ENCODE measurements at places on chromosomes 13 and 19.

- no peak for DNase-seq
These were observed 17.1 kb upstream of the VWA8 start for GRCh38 chr13:41978007-41978406.

DNA sequence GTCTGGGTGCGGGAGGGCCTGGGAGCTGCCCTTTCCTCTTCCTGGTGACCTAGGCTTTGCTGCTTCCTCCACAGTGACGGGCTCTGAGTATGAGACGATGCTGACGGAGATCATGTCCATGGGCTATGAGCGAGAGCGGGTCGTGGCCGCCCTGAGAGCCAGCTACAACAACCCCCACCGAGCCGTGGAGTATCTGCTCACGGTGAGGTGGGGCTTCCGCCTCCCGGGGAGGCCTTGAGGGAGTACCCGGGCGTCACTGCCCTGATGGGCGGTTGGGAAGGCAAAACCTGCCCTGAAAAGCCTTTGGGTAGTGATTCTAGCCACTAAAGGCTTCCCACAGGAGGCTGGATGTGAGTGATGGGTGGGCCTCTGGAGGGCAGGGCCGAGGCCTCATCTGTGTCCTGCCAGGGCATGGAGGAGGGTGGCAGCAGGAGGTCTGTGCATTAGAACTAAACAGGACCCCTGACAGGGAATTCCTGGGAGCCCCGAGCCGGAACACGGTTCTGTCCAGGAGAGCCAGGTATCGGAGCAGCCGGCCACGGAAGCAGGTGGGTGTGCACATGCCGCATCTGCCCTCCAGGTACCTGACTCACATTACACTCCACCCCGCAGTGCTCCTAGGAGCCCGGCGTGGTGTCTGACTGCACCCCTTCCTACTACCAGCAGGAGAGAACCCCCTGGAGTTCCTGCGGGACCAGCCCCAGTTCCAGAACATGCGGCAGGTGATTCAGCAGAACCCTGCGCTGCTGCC lies 3.1 kb downstream of the RAD23A start:
- DNase-seq = no peak

DNA sequence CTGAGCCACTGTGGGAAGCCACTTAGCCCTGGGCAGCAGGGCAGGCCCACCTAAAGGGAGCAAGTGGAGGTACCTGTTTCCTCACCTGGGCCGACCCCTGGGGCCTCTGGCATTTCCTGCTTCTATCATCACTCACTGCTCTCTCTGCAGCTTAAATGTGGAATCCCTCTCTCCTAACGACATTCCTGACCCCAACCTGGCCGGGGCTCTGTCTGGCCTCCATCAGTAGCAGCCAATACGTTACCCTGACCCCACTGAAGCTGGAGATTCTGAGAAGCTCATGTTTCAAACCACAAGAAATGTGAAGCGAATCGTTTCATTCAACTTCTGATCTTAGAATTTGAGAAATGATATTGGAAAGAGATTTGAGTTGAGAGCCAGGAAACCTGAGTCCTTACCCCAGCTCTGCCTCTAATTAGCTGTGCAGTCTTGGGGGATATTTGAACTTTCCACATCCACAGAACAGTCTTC lies 39.9 kb downstream of the DOCK9 start:
- no peak for DNase-seq

GRCh38 chr13:33349288-33349985 lies 63.9 kb upstream of the STARD13 start:
- no peak for DNase-seq

DNA sequence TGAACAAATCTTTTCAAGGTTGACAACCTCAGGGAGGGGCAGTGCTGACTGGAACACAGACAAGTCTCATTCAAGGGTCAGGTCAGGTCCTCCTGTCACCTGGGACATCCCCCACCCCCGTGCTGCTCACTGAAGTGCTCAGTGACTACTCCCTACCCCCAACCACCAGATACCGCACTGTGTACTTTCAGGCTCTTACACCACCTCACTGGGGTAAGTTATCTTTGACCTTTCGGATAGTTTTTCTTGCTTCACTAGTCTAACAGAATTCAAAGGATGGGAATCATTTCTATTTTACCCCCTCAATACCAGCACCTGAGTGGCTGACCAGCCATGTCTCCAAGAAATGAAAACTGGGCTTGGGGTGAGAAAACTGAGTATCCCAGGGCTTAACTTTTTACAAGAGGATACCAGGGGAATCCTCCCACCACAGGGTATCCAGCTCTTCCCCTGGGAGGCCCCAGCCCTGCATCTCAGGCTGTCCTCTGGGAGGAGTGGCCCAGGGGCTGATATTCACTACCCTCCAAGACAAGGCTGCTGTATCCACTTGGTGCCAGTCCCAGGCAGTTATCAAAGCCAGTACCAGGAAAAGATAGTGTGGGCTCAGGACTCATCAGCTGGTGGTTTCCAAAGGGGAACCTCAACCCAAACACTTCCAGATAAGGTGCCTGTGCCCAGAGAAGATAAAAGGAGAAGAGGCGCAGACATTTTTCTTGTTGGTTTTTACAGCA lies 2.1 kb downstream of the ZNF563 start:
- DNase-seq = peak; percentile 55

DNA sequence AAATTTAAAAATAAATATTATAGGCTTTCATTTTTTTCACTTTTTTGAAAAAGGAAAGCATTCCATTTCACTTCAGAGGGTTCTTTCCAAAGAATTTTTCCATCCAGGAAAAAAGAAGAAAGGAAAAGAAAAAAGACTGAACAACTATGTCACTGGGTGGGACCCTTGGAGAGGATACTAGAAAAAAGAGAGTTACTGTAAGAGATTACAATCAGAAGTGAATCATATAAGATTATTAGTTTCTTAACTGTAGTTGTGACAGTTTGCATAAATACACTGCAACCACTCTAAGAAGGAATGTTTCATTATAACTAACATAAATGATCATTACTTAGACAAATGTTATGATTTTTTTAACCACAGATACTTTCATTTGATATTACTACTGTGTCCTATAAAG lies 87.8 kb downstream of the KLF12 start:
- DNase-seq = no peak

DNA sequence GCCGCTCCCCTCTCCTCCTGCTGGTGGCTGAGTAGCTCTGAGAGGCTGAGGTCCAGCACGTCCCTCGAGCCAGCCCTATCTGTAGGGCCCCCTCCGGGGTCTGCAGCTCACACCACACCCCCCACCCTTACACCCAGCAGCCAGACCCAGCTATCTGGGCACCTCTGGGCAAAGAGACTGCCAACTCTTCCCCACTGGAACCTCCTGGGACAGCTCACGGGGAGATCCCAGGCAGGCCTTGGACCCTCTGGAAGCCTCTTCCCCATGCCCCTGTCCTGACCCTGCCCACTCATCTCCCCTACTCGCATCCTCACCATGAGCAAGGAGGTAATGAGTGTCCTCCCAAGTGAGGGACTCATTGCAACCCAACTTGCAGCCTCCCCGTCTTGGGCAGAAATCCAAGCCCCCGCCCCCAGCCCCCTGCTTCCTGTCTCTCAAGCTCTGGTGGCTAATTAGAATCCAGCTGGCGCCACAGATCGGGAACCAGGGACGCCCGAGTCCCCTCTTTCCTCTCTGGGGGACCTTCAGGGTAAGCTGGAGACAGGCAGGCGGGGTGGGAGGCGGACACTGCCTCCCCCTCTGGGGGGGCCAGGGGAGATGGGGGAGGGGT lies 22.1 kb downstream of the ADGRL1 start:
- no peak for DNase-seq

- DNase-seq = no peak
These were observed 259.1 kb downstream of the SLC7A1 start for GRCh38 chr13:29336356-29336755.

DNA sequence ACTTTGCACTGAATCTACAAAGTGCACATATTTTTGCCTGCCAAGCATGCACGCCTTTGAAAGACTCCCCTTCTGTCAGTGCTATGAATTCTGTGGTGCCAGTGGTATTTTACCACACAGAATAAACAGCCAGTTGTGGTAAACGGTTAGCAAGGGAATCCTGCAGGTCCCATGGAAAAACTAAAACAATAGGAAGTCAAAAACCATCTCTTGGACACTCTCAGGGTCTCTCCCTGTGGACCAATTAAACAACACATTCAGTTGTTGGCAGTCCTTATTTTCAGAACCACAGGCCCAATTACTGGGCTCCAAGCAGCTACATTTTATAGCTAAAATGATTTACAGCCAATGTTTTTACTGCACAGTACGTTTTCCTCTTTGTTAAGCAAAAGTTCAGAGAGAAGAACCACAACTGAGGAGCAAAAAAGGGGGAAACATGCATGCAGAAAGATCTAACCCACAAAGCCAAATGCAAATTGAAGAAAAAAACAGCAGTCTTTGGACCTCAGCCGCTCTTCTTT lies 116.9 kb downstream of the KCTD12 start:
- no peak for DNase-seq

DNA sequence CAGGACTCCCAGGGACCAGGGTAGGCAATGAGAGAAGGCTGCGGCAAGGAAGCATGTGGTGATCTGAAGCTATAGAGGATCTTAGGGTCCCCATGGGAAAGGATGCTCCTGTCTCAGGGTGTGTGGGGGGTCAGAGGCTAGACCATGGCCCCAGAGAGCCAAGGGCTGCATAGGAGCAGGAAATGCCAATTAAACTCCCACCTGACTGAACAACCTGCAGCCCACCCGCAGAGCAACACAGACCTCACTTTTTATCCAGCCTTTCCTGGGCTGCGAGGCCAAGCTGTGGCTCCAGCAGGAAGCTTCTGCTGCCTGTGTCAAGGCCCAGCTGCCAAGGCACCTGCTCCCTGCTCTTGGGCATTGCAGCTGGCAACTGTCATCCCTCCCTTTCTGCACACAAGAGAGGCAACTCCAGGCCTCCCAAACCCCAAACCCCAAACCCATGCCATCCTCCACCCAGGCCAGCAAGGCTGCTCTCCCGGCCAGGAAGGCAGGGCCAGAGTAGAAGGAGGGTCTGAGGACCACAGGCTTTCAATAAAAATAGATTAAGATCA lies 290.1 kb downstream of the FOXO1 start:
- no peak for DNase-seq

DNA sequence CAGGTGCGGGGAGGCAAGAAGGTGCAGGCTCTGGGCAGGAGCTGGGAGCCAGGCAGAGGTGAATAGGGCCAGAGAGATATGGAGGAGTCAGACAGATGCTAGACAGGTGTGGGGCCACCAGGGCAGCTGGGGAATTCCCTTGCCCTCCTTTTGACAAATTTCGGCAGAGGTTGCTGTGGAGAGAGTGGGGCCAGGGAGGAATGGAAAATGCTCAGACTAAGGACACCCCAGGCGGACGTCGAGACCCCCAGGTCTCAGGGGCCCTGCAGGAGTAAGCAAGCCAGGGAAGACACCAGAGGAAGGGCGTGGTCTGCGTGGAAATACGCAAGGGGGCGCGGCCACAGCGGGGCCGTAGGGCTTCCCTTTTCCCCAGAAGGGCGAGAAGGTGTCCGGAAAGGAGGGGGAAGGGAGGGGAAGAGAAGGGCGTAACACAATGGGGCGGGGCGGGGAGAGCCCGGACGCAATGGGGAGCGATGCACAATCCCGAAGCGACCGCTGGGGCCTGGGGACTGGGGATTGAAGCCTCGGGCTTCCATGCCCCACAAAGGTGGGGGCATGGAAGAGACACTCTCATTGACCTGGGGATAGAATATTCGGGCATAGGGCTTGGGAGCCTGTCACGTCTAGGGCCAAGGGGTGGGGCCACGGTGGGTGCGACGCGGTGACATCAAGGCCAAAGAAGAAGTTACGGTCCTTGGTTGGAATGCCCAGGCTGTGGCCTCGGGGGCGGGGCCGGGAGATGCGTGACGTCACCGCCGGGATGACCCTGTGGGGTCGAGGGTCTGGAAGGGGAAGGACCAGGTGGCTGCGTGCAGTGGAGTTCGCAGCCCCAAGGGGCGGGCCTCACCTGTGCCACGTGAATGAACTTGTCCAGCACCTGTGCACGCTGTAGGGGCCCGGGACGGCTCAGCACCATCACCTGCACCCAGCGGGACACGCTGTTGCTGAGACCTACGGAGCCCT lies 8.2 kb downstream of the RASGRP4 start:
- no peak for DNase-seq

DNA sequence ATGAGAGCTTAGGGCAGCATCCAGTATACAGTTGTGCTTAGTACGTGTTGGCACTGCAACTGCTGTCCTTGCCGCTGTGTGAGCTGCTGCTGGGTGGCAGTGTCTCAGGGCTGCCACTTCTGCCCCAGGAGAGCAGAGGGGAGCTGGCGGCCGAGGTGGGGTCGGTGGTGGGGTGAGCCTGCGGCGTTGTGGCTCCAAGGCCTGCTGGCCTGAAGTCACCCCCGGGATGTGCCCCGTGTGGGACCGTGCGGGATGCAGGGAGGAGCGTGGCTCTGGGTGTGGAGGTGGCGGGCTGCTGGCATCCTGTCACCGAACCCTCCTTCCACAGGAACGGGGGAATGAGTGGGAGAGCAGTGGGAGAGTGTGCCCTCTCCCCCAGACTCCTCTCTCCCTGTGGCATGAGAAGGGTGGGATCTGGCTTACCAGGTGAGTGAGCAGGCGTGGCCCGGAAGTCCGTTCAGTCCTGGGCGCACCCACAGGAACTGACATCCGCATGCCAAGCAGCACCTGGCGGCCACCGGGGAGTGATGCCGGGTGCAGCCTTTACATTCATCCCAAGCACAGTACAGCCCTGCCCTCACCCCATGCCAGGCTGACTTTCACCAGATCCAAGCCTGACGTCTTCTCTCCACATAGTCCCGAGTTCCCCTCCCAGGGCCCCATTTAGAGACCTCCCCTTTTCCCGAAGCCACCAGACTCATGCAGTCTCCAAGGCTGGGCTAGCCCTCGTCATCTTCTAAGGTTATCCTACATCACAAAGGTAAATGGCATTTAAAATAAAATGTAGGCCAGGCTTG lies 26.6 kb downstream of the MCF2L start:
- DNase-seq = no peak

DNA sequence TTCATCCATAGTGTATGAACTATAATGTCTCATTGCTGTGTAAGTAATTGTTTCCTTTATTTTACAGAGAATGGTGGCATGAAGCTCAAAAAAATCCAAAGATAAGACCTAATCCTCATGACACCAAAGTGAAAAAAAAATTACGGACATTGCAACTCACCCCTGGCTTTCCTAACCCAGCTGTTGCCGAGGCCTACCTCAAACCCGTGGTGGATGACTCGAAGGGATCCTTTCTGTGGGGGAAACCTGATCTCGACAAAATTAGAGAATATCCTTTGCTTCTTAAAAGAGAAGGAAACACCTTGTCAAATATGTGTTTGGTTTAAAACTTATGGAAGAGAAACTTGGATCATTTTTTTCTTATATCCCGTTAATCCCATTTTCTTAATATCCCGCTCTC lies 26.3 kb downstream of the ERCC5 start:
- DNase-seq = no peak

- DNase-seq = peak; percentile 60
These were observed 2.5 kb downstream of the CFD start for GRCh38 chr19:861756-862580.

DNA sequence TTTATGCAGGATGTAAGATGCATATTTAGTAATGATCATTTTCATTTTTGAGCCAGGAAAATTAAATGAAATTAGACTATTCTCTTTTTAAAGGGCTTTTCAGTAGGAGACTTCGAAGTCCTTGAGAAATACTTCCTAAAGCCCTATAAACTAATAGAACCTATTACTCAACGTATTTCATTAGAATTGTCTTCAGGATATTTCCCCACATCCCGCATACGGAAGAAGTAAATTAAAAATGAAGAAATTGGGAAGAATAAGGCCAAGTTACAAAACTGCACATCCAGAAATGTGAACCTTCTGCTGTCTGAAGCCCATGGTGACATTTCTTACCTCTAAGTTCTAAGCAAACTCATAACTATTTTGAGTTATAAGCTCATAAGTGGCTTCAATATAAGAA lies 66.5 kb downstream of the RXFP2 start:
- DNase-seq = no peak

GRCh38 chr19:6753178-6754031 lies 13.8 kb downstream of the SH2D3A start:
- peak; percentile 80 for DNase-seq

GRCh38 chr19:18657590-18658365 lies 20.9 kb downstream of the KLHL26 start:
- no peak for DNase-seq
